ENCODE measurements at places on chromosomes 7 and 10. TPM values are rescaled to one million over a fixed set of nuclear protein-coding genes. Genes with fewer than 3 reads are reported as not detected.

GRCh38 chr10:86191166-86191565 is 175.4 kb downstream of the GRID1 start:
- DNase-seq, result no peak

DNA sequence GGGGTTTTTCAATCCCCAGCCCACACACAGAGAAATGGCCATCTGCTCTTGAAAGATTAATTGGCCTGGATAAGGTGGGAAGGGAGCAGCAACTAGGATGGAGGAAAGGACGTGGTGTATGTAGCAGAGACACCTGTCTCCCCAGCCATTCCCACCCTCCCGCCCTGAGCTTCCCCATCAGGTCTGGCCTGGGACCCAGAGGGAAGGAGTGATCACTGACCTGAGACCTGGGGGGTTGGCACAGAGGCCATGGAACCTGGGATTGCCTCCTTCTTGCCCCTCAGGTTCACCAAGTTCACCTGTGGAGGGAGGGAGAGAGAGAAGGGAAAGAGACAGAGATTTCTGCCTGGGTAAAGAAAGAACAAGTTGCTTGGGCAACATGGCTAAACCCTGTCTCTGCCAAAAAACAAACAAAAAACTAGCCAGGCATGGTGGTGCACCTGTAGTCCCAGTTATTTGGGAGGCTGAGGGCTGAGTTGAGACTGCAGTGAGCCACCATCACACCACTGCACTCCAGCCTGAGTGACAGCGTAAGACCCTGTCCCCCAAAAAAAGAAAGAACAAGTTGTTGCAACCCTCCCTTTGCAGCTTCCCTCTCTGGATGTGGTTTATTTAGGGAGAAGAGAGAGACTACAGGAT is 11.3 kb upstream of the TRPV6 start:
- no peak for DNase-seq

GRCh38 chr7:103307503-103308231 is 10.4 kb downstream of the PMPCB start:
- DNase-seq, result no peak

The MRPS17 gene
- polyA plus RNA-seq, result 19.7 TPM

DNA sequence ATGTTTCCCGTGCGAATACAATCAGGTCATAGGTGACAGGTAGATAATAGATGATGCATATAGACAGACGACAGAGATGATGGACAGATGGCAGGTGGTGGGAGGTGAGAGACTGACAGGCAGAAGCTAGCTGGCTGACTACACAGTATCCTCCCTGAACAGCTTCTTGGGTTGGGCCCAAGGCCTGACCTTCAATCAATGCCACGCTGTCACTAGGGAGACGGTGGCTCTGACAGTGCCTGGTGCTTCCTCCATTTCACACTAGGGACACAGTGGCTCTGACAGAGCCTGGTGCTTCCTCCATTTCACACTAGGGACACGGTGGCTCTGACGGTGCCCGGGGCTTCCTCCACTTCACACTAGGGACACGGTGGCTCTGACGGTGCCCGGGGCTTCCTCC is 200.1 kb downstream of the DIP2C start:
- no peak for DNase-seq

GRCh38 chr7:50774319-50774718 is 8.4 kb downstream of the GRB10 start:
- DNase-seq, result no peak

- no peak for DNase-seq
Measured at GRCh38 chr7:29372351-29373090, 177.9 kb downstream of the CHN2 start.

Data from testis (tissue), 5 donors.